ENCODE measurements at places on chromosomes 6 and 20.

DNA sequence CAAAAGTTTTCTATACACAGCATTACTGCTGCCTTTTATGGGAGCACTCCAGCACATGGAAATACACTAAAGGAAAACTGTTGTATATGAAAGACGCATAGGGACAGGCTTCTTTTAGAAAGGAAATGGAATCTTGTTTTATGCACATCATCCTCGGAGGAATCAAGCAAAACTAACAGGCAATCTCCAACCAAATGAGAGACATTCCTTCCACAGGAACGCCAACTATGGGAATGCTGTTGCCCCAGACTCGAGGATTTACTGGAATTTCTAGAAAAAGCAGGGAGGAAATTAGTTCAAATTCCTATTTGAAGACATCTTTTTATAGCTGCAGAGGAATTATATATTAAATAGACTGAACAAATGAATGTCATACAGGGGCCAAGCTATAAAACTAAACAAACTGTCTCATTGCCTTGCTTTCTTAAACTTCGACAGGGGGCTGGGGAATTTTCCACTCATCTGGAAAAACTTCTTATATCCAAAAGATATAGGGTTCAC, 52.2 kb downstream of the LYRM4 start:
- DNase-seq = no peak

GRCh38 chr6:113855500-113856374, 1.4 kb upstream of the MARCKS start:
- DNase-seq = no peak

- no peak for DNase-seq
Observed at GRCh38 chr20:41134362-41135186, 2.8 kb upstream of the PLCG1 start.

DNA sequence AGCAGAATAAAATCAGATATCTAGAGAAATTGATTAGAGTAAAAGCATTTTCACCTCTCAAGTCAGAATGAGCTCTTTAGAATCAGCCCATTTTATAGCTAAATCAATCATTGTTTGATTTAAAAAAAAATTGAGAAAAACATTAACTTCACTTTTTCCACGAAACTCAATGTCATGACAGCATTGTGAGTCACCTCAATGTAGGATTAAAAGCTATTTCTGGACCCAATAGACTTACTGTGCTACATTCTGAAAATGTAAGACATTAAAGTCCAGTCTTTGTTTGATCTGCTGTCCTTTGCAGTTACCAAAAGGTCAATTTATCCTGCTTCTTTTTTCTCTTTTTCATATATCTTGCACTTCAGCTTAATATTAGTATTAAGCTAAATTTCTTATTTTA, 519.4 kb upstream of the ZNF337 start:
- DNase-seq = no peak

DNA sequence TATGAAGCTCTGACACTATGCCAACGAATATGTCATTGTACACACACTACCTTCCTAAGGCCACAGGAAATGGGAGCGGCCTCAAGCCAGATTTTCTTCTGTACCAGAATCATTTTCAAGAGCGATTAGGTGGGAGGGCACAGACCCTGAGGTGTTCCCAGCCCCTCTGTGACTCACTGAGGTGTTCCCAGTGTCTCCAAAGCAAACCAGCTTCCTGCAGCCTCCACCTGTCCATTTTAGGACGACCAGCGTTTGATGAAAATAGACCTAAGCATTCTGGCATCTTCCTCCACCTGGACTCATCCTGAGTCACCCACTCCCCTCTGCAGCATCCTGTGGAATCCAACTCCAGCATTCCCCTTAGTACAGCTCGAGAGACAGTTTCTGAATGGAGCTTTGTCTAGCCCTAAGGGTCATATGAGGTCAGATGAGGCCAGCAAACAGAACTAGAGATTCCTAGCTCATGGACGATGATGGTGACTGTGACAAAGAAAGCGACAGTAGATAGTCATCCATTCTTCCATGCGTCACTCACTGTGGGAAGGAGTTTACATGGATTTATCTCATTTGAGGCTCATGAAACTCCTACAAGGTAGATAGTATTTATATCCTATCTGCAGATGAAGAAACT, 203.4 kb downstream of the PTPRT start:
- DNase-seq = no peak

DNA sequence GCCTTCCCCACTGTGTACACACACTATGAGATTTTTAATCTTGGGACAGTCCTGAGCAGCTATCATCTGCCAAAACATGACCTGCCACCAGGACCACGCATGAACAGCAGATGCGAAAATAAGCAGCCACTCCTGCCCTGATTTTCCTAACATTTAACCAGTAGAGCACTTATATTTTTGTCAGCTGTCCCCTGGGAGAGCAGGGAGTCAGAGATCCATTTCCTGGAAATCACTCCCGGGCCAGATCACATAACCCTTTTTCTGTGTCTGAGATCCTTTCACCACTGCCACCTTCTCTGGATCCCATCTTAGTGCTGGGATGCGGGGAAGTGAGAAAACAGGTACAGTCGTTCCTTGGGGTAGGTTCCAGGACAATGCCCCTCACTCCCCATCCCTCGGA, 5.7 kb downstream of the SDCBP2 start:
- no peak for DNase-seq

GRCh38 chr6:117985916-117986315, 78.9 kb downstream of the SLC35F1 start:
- DNase-seq = no peak

GRCh38 chr6:18391023-18391422, 3.9 kb downstream of the RNF144B start:
- no peak for DNase-seq

DNA sequence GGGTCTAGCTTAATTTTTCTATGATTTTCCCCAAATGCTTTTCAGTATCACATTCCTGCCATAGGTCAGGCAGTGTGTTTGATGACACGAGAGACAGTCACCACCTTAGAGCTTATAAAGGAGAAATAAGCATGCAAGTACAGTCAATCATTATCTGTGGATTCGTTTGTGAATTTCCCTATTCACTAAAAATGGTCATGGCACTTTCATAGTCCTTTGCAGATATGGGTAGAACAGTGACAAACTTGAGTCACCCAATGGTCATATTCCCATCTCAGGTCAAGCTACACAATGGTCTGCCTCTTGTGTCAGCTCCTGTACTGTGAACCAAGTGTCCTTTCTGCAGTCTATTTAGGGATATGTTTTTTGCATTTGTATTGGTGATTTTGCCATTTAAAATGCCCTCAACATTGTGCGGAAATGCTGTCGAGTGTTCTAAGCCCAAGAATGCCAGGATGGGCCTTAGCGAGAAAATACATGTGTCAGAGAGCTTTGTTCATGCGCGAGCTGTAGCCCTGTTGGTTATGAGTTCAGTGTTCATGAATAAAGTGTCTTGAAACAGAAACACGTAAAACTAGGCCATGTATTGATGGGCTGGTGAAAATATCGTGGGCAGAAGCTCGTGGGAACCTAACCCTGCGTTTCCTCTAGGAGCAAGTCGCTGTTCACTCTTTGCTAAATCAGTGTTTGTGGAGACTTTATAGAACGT, 19.8 kb downstream of the SUMO4 start:
- DNase-seq = no peak
